ENCODE measurements at places on chromosomes 7 and 10.

DNA sequence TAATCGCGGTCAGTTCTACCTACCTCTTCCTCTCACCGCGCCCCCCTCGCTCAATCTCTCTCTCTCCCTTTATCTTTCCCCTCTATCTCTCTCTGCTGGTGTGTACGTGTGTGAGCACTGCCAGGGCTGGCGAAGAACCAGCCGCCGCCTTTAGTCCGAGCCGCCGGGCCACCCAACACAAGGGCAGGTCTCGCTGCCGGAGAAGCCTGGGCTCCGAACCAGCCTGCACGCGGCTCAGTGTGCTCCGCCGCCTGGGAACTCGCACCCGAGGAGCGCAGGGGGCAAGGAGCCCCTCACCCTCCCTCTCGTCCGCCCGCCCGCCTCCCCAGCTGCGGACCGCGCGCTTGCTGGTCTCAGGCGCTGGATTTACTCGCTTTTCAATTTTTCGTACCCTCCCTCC lies 1.7 kb downstream of the NXPH1 start:
- no peak for DNase-seq

- no peak for DNase-seq
These were observed 63.9 kb downstream of the BTAF1 start for GRCh38 chr10:91987397-91988037.

DNA sequence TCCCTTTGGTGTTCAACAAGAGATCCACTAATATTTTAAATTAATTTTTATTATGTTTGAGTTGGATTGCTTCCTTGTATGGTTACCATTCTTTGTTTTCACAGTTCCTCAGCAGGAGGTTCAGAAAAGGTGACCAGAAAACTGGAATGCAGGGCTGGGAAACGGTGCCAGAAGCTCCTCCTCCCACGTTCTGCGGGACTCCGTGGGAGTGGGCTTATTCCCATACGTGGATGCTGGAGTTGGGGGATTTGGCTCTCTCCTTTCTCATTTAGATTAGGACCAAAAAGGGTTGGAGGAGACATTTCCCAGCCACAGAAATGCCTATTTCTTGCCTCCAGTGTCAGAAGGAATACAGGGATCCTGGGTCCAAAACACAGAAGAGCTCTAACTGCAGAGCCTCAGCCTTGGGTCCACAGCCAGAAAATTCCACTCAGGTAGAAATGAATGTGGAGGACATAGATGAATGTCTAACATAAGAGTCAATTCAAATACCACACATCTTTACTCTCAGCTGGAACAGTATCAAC lies 56.0 kb downstream of the SORBS1 start:
- DNase-seq: no peak

GRCh38 chr7:139984642-139985539 lies 77.9 kb downstream of the PARP12 start:
- DNase-seq: no peak

GRCh38 chr7:155283565-155284194 lies 14.0 kb upstream of the INSIG1 start:
- peak; percentile 87 for DNase-seq

GRCh38 chr7:35676211-35676610 lies 18.7 kb downstream of the HERPUD2 start:
- no peak for DNase-seq
